ENCODE measurements at places on chromosomes 11 and 22.

DNA sequence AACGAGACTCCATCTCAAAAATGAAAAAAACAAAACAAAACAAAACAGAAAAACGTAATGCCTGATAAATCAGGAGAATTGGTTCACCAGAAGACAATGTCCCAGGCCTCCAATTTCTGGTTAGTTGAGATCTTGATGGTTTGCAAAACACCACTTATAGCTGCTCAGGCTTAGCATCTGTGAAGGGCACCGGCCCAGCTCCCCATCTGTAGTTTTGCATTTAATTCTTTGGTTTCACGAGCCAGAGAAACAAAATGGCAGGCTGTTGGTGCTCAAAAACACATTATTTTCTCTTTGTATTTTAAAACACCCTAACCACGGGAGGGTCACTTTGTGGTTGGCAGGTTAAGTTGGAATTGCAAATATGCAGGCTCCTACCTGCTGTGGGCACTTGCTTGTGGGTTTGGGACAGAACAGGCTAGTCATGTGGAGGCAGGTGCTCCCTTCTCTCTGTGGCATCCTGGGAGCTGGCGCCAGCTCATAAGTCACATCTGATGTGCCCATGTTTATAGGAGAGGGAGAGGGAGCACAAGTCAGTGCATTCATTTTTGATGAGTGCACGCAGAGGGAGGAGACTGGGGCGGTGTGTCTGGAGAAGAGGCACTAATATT, 145.9 kb downstream of the CEP164 start:
- no peak for DNase-seq

GRCh38 chr11:26065944-26066343, 266.0 kb upstream of the ANO3 start:
- DNase-seq, result no peak

DNA sequence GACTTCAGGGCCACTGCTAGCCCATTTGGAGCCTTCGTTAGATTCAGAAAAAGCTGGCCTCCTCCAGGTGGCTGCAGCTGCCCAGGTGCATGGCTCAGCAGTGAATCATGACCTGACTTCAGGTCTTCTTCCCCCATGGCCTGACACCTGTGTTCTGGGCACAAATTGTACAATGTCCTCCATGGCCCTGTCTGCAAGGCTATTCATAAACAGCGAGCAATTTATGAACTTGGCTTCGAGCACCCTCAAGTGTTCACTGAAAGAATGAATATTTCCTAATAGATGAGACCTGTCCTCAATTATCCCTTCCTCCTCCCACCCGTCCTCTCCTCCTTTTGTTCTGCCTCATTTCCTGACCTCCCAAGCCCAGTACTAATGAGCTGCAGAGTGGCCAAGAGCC, 12.2 kb upstream of the VPS37C start:
- DNase-seq, result no peak

DNA sequence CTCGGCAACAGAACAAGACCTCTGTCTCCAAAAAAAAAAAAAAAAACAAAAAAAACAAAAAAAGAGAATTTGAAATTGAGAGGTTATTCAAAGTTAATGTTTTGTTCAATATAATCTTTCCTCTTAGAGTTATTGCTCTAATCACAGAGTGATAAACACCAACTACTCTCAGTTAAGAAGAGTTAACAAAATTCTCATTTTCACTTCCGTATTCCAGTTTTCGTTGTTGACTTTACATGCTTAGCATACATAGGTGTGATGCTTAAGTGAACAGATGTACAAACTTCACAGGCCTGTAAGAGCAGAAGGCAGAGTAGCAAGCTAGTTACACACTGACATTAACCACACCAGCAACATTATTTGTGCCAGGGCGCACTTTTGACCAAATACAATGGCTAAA, 12.3 kb downstream of the EIF4ENIF1 start:
- no peak for DNase-seq

GRCh38 chr11:75576017-75576416, 14.0 kb downstream of the SERPINH1 start:
- DNase-seq, result no peak

DNA sequence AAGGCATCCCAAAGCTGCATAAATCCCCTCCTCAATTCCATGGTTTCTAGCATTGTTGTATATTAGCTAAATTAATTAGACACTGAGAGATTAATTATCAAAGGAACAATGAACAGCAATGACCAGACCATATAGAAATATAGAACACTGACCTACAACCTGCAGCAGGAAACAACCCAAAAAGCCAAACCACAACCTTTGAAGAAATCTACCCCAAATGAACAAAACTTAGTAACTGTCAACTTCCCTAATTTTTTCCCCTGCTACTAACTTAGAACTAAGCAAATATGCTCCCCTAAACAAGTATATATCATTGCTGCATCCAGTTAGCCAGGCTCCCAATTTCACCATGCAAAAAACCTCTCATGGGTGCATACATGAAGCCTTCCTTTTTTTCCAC, 268.0 kb upstream of the ANO3 start:
- no peak for DNase-seq

DNA sequence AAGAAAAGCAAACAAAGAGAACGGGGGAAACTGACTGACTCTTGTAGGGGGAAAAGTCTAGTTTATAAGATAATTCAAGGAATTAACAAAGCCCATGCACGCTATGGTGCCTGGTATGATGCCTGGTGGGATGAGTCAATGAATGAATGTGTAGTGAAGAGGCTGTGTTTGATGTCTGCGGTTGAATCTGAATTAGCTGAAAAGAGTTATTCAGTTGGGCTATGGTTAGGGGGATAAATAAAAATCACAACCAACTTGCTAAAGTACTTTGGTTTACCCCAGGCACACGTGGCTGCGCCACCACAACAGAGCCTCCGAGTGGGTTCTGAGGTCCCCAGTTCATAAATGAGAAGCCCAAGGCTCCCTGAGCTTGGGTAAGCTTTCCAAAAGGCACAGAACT, 369.3 kb upstream of the SYN3 start:
- no peak for DNase-seq

GRCh38 chr11:14327116-14327515, 31.9 kb downstream of the RRAS2 start:
- DNase-seq, result no peak

GRCh38 chr11:12123799-12124198, 13.4 kb downstream of the MICAL2 start:
- DNase-seq, result no peak

DNA sequence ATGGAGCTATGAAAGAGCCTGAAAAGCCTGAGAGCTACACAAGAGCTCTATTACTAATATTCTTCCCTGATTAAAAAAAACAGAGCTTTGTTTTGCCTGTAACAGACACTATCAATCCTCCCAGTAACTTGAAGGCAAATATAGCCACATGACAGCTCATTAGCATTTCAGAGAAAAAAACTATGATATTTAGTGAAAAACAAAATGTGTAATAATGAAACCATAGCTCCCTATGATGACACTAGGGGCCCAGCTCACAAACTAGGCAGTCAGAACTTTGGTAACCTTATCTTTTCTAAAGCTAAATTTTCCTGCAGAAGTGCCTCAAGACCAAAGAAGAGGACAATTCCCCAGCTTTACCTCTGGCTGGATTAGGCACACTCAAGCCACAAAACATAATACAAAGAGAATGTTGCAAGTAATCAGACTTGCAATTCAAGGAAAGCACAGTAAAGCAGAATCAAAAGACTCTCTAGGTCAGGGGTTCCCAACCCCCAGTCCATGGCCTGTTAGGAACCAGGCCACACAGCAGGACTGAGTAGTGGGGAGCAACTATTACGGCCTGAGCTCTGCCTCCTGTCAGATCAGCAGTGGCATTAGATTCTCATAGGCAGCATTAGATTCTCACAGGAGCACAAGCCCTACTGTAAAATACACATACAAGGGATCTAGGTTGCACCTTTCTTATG, 53.3 kb downstream of the MRTFA start:
- no peak for DNase-seq

Measured in SW 1271 (cell line).